ENCODE measurements at places on chromosomes 2 and 18. TPM values are rescaled to one million over a fixed set of nuclear protein-coding genes. Genes with fewer than 3 reads are reported as not detected.

IKZF2 gene
- 1.1 TPM for total RNA-seq

ZNF512 gene
- 23.2 TPM for total RNA-seq

CNTNAP5 gene
- total RNA-seq, result not detected

ADD2 gene
- 0.14 TPM for total RNA-seq

MAL gene
- total RNA-seq, result not detected

TNFRSF11A gene
- total RNA-seq, result 0.43 TPM

KCNK3 gene
- total RNA-seq, result 0.29 TPM

LONRF2 gene
- total RNA-seq, result 0.88 TPM

ABCB11 gene
- total RNA-seq, result not detected

DUSP2 gene
- 0.57 TPM for total RNA-seq

RAMP1 gene
- 13.2 TPM for total RNA-seq

REG3A gene
- total RNA-seq, result not detected

IL36B gene
- not detected for total RNA-seq

IL37 gene
- not detected for total RNA-seq

PIKFYVE gene
- total RNA-seq, result 37.0 TPM

EFHD1 gene
- total RNA-seq, result 0.14 TPM

TPO gene
- not detected for total RNA-seq

VSNL1 gene
- 0.22 TPM for total RNA-seq

GRB14 gene
- total RNA-seq, result not detected

CYS1 gene
- total RNA-seq, result 0.14 TPM

CERKL gene
- 0.14 TPM for total RNA-seq

CRYGC gene
- total RNA-seq, result not detected

PROKR1 gene
- not detected for total RNA-seq

PPM1G gene
- 98.0 TPM for total RNA-seq

STEAP3 gene
- 74.0 TPM for total RNA-seq

ZNF532 gene
- total RNA-seq, result 55.6 TPM

MYO5B gene
- 0.66 TPM for total RNA-seq

CD207 gene
- total RNA-seq, result not detected

VAMP8 gene
- 14.0 TPM for total RNA-seq

VWC2L gene
- total RNA-seq, result not detected

MAP3K19 gene
- total RNA-seq, result not detected

SCN3A gene
- total RNA-seq, result not detected
